ENCODE measurements at places on chromosomes 2 and 18. TPM values are rescaled to one million over a fixed set of nuclear protein-coding genes. Genes with fewer than 3 reads are reported as not detected.

The EVA1A gene
- 13.4 TPM for total RNA-seq

The ALKAL2 gene
- total RNA-seq, result not detected

The FEZ2 gene
- 44.2 TPM for total RNA-seq

The MTCL1 gene
- 23.5 TPM for total RNA-seq

The FOXI3 gene
- total RNA-seq, result not detected

The SLC5A7 gene
- total RNA-seq, result not detected

The AKAIN1 gene
- not detected for total RNA-seq

The GKN1 gene
- total RNA-seq, result not detected

The ALK gene
- total RNA-seq, result under 0.01 TPM

The MEIS1 gene
- total RNA-seq, result 304 TPM

The MC5R gene
- not detected for total RNA-seq

The ATAD2B gene
- total RNA-seq, result 8.6 TPM

The BMPR2 gene
- total RNA-seq, result 15.0 TPM

The ADGRF3 gene
- total RNA-seq, result under 0.01 TPM

The TRPM8 gene
- total RNA-seq, result under 0.01 TPM

The ZSWIM2 gene
- total RNA-seq, result 0.09 TPM

The NT5C1B gene
- total RNA-seq, result not detected

The C2orf66 gene
- total RNA-seq, result not detected

The MERTK gene
- 0.14 TPM for total RNA-seq

The CNDP1 gene
- total RNA-seq, result not detected

The PSTPIP2 gene
- total RNA-seq, result 5.7 TPM

The PRKAG3 gene
- total RNA-seq, result not detected

The WIPF1 gene
- 9.9 TPM for total RNA-seq

The ST8SIA5 gene
- not detected for total RNA-seq

The CSRNP3 gene
- 0.57 TPM for total RNA-seq

The MEP1B gene
- not detected for total RNA-seq

The PKDCC gene
- 68.1 TPM for total RNA-seq

The ANKMY1 gene
- total RNA-seq, result 4.8 TPM

The NHEJ1 gene
- 14.5 TPM for total RNA-seq

The FAM117B gene
- total RNA-seq, result 5.4 TPM

The WNT10A gene
- total RNA-seq, result not detected

The LCT gene
- not detected for total RNA-seq

The DSG2 gene
- total RNA-seq, result 2.3 TPM

The CRYBA2 gene
- not detected for total RNA-seq

The EMX1 gene
- total RNA-seq, result not detected

The SERPINB12 gene
- not detected for total RNA-seq

The TUBA3D gene
- total RNA-seq, result not detected

The C2orf78 gene
- total RNA-seq, result not detected

The SFT2D3 gene
- 3.8 TPM for total RNA-seq

Measured in smooth muscle cell of bladder (primary cell).